ENCODE measurements at places on chromosomes 12 and 14. TPM values are rescaled to one million over a fixed set of nuclear protein-coding genes. Genes with fewer than 3 reads are reported as not detected.

Gene TOGARAM1
- total RNA-seq = 20.7 TPM

GRCh38 chr12:8038659-8039114 lies 6.2 kb downstream of the FOXJ2 start:
- H3K36me3 ChIP-seq = peaks cover 19% of the 10 kb centered on the region
- H3K4me3 ChIP-seq = peak overlapping the region; percentile 58
- peak overlapping the region; percentile 69 for H3K27ac ChIP-seq
- DNase-seq = no peak
- peaks cover 51% of the 10 kb centered on the region for H3K4me1 ChIP-seq
- H3K27me3 ChIP-seq = no peaks in the 10 kb centered on the region

GRCh38 chr12:39638840-39639239 lies 19.2 kb upstream of the ABCD2 start:
- no peaks in the 10 kb centered on the region for H3K4me1 ChIP-seq
- no peak overlapping the region for H3K4me3 ChIP-seq
- H3K27ac ChIP-seq = no peak overlapping the region
- peaks cover 21% of the 10 kb centered on the region for H3K27me3 ChIP-seq

DNA sequence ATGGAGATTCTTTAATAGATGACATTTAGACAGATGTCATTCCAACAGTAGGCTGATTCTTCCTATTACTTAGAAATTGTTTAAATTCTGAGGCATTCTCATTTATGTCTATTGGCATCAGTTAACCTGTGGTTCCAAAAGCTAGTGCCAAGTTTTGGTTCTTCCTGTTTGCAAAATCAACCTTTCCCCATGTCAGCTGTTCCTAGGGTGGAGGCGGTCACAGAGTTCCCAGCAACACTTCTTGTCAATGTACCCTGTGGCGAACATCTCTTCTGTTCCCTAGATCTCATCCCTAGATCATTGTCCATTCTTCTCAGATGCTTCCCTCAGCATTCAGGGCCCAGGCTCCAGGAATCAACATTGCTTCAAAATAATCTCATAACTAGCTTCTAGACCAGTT lies 140.9 kb downstream of the PHLDA1 start:
- peaks cover 3% of the 10 kb centered on the region for H3K27me3 ChIP-seq
- peaks cover 34% of the 10 kb centered on the region for H3K4me1 ChIP-seq
- no peak overlapping the region for H3K27ac ChIP-seq

Gene CD163
- total RNA-seq = not detected

DNA sequence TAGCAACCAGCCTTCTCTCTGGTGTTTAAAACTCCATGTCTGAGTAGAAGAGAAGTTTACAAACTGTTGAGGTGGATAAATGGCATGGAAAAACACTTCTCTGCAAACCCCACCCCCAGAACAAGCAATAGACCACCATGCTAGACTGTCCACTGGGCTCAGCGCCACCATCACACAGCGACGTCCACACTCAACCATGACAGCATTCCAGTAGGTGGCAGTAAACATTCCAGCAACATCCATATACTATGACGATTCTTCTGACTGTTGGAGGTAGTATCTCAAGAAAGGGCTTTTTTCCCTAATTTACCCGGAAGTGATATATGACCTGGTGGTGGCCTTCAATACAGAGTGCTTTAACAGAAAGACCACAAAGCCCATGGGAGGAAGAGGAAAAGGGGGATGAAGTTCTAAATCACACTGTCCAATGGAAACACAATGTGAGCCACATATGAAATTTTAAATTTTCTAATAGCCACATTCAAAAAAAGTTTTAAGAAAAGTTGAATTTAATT lies 152.2 kb downstream of the SLC15A4 start:
- no peaks in the 10 kb centered on the region for H3K27me3 ChIP-seq
- no peak overlapping the region for H3K27ac ChIP-seq
- H3K36me3 ChIP-seq = no peaks in the 10 kb centered on the region
- no peaks in the 10 kb centered on the region for H3K4me1 ChIP-seq
- no peak overlapping the region for H3K4me3 ChIP-seq

Gene LRRC43
- 1.0 TPM for total RNA-seq

- H3K36me3 ChIP-seq = peaks cover 2% of the 10 kb centered on the region
- no peak for DNase-seq
- no peak overlapping the region for H3K4me3 ChIP-seq
- H3K27ac ChIP-seq = no peak overlapping the region
- no peaks in the 10 kb centered on the region for H3K27me3 ChIP-seq
Measured at GRCh38 chr12:92639017-92639416, 63.8 kb upstream of the PLEKHG7 start.

- DNase-seq = no peak
- H3K27ac ChIP-seq = no peak overlapping the region
- no peak overlapping the region for H3K4me3 ChIP-seq
- H3K27me3 ChIP-seq = peaks cover 2% of the 10 kb centered on the region
- H3K4me1 ChIP-seq = peaks cover 4% of the 10 kb centered on the region
Measured at GRCh38 chr12:9342614-9343353, 134.6 kb upstream of the PZP start.

GRCh38 chr12:38711054-38711453 lies 194.3 kb downstream of the CPNE8 start:
- peak overlapping the region; percentile 20 for H3K27ac ChIP-seq
- no peak overlapping the region for H3K4me3 ChIP-seq
- no peaks in the 10 kb centered on the region for H3K27me3 ChIP-seq
- H3K4me1 ChIP-seq = peaks cover 6% of the 10 kb centered on the region

Gene INHBC
- not detected for total RNA-seq

GRCh38 chr12:122064025-122064777 lies 14.4 kb upstream of the MLXIP start:
- H3K27ac ChIP-seq = peak overlapping the region; percentile 97
- no peaks in the 10 kb centered on the region for H3K27me3 ChIP-seq
- peaks cover 4% of the 10 kb centered on the region for H3K36me3 ChIP-seq
- peak; percentile 93 for DNase-seq

DNA sequence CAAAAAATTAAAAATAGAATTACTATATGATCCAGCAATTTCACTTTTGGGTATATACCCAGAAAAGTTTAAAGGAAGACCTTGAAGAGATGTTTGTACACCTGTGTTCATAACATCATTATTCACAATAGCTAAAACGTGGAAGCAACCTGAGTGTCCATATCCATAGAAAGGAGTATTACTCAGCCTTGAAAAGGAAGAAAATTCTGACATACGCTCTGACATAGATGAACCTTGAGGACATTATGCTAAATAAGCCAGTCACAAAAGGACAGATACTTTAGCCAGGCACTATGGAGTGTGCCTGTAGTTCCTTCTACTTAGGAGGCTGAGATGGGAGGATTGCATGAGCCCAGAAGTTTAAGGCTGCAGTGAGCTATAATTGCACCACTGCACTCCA lies 6.1 kb upstream of the RD3L start:
- no peaks in the 10 kb centered on the region for H3K4me1 ChIP-seq
- DNase-seq = no peak
- no peak overlapping the region for H3K4me3 ChIP-seq
- no peak overlapping the region for H3K27ac ChIP-seq
- H3K27me3 ChIP-seq = peaks cover 13% of the 10 kb centered on the region

GRCh38 chr12:27293463-27293862 lies 39.2 kb upstream of the BMAL2 start:
- H3K4me3 ChIP-seq = no peak overlapping the region
- peaks cover 17% of the 10 kb centered on the region for H3K36me3 ChIP-seq
- H3K27me3 ChIP-seq = no peaks in the 10 kb centered on the region
- no peak for DNase-seq
- peak overlapping the region; percentile 80 for H3K27ac ChIP-seq
- H3K4me1 ChIP-seq = peaks cover 62% of the 10 kb centered on the region

GRCh38 chr12:119259484-119259883 lies 75.0 kb upstream of the CCDC60 start:
- no peaks in the 10 kb centered on the region for H3K27me3 ChIP-seq
- no peaks in the 10 kb centered on the region for H3K4me1 ChIP-seq
- no peak overlapping the region for H3K27ac ChIP-seq
- no peak for DNase-seq
- H3K4me3 ChIP-seq = no peak overlapping the region
- H3K36me3 ChIP-seq = no peaks in the 10 kb centered on the region

Gene SLC6A12
- not detected for total RNA-seq

All from osteocyte (in vitro differentiated cells).